ENCODE measurements at places on chromosomes 3 and 15.

- DNase-seq: peak; percentile 60
Observed at GRCh38 chr15:76904461-76905012, 603 bp downstream of the SCAPER start.

DNA sequence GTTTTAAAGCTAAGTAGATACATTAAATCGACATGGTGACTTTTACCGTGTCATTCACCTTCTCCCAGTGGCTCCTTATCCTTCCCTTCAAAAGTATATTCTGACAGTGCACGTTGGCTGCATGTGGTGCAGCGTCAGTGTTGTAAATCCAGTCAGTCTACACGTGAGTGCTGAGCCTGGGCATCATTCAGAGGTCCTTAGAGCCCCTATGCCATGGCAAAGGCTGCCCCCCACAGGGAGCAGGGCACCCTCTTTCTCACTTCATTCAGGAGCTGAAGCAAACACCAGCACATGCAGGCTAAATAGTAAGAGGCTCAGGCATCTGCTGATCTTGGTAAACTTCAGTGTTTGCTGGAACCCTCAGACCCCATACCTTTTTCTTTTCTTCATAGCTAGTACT is 43.3 kb downstream of the RASGRP1 start:
- no peak for DNase-seq

- DNase-seq: no peak
Observed at GRCh38 chr15:38944536-38944935, 379.9 kb upstream of the RASGRP1 start.

- DNase-seq: no peak
Observed at GRCh38 chr3:167754049-167754448, 18.5 kb downstream of the SERPINI1 start.

DNA sequence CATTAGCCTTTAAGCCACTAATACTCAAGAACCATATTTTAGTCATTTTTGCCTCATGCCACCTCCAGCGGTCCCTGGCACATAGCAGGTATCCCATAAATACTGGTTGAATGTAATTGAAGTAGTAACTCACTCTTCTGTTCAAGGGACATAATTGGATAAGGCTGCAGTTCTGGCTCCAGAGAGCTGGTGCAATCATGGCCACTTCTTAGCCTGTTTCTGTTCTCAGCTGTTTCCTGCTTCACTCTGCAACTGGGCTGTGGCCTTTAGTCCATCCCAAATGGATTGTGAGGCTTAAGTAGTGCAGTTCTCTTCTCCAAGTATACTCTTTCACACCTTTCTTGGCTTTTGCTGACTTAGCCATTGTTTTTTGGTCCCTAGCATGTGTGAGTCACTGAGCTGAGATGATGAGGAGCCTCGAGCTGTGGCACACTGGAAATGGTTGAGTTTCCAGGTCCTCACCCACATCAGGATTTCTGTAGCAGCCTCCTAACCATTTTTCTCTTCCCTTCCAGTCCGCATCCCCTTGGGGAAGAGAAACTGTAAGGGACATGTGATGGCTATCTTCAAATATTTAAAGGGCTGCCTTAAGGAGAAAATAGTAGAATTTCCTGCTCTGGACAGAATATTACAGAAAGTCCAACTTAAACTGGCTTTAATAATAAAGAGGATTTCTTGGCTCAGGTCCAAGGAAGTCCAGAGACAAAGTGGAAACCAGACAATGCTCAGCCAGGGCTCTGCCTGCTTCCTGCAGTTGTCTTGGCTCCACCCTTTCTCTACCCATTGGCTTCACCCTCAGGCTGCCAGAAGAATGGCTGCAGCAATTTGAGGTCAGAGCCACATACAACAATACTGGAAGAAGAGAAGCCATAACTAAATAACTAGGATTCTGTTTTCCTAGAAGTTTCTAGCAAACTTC is 305.4 kb upstream of the ROPN1 start:
- no peak for DNase-seq

DNA sequence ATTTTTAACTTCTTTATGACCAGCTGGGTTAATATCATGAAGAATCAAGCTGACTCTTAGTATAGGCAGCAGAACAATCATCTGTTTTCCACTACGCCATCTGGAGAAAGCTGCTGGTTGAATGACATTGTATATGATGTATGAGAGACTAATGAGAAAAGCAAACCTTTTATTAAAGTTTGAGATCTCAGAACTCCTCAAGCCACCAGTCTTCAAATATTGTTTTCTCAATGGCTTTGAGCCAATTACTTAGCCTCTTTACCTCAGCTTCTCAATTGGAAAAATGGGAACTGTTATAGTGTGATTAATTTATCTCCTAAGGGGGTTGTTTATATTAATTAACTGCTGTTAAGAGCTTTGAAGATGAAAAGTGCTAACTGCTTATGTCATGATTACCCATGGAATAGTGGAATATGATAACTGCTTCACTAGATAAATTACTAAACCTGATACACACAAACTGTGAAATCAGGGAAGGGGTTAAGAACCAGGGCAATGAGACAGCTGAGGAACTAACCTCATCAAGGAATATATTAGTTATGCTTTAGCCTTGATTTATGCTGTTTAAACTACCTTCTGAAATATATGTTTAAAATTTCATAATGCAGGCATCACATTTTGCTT is 330.1 kb downstream of the SOX2 start:
- DNase-seq: no peak

GRCh38 chr3:31936420-31937060 is 44.5 kb downstream of the OSBPL10 start:
- no peak for DNase-seq

Measured in cerebellar cortex (tissue), 1 donor.